Prostate gland (tissue), 2 donors: ENCODE measurements at places on chromosomes 12 and 14.

DNA sequence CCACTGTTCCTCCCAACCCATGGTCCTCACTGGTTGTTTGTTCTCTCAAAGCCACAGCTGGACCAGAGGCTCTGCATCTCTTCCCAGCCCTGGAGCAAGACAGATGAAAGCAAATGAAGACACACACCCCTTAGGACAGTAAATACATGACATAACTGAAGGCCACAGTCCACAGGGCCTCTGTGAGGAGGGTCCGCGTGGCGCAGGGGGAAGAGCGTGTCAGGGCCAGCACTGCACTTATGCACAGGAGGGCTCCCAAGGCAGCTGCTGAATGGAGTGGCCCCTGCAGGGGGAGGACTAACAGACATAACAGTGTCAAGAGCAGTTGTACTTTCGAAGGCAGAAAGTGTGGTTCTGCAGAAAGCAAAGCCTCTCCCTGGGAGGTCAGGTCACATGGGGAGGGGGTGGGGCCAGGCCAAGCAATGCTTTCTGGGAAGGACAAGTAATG, 79.9 kb downstream of the CHGA start:
- no peak for DNase-seq

GRCh38 chr12:107458163-107458562, 227.4 kb upstream of the PWP1 start:
- DNase-seq, result no peak

- no peak for DNase-seq
Measured at GRCh38 chr12:49825360-49825970, 2.7 kb downstream of the NCKAP5L start.

DNA sequence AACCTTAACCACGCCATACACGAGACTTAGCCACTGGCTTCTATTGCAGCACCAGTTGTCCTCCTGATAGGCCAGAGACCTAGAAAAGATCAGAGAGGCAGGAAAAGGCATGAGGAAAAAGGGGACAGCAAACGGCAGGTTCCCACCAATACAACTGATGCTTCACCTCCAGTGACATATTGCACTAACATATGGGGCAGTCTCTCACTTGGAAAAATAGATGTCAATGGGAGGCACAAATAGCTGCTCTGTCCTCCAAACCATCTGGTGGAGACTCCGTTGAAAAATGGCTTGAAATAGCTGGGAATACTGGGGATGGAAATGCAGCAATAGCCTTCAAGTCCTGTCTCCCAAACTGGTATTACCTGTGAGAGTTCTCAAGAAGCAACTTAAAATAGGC, 20.3 kb downstream of the SLC8A3 start:
- DNase-seq, result no peak

DNA sequence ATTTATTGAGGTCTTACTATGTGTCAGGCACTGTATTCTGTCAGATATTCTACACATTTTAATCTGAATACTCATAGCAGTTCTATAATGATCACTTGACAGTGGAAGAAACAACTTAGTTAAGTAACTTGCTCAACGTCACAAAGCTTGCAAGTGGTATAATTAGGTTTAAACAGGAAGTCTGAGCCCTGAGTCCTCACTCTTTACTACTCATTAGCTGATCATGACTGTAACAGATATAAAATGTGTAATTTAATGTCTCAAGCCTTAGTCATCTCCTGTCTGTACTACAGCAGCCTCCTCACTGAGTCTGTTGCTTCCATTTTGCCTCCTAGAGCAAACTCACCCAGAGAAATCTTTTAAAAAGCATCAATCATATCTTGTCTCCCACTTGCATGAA, 38.9 kb downstream of the PPP4R4 start:
- no peak for DNase-seq

GRCh38 chr14:46472261-46472660, 179.3 kb downstream of the RPL10L start:
- DNase-seq, result no peak

- no peak for DNase-seq
Measured at GRCh38 chr14:61475316-61475715, 153.9 kb downstream of the PRKCH start.

- DNase-seq, result peak; percentile 68
Measured at GRCh38 chr12:111024205-111024801, 103.9 kb upstream of the MYL2 start.

DNA sequence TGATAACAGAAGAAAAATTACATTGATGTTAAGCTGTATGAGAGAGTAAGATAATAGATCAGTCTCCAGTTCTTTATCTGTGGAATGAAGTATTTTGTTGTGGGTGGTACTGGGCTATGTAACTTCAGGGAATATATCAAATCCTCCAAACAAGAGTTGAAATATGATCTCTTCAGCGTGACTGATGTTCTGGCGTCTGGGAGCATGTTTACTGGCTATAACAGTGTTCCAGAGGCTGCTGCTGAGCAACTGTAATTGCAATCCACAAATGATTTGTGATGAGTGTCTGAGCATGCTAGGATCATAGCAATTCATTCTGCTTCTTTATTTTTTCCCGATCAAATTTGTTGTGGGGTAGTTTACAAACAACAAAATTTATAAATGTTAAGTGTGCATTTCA, 18.6 kb upstream of the CCDC198 start:
- DNase-seq, result no peak

DNA sequence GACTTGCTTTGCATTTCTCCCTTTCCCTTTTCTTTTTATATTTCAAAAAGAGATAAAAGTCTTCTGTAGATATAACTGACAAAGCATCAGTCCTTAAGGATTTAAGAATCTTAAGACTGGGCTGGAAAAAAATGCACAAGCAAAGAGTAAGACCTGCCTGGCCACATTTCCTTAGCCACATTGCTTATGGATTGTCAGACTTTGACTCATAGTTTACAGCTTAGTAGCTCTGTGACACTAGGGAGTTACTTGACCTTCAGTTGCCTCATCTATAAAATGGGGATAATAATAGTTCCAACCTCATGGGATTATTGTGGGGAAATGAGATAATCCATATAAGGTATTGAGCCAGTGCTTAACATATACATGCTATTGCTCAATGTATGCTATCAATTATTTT, 66.4 kb upstream of the STK38L start:
- DNase-seq, result no peak

DNA sequence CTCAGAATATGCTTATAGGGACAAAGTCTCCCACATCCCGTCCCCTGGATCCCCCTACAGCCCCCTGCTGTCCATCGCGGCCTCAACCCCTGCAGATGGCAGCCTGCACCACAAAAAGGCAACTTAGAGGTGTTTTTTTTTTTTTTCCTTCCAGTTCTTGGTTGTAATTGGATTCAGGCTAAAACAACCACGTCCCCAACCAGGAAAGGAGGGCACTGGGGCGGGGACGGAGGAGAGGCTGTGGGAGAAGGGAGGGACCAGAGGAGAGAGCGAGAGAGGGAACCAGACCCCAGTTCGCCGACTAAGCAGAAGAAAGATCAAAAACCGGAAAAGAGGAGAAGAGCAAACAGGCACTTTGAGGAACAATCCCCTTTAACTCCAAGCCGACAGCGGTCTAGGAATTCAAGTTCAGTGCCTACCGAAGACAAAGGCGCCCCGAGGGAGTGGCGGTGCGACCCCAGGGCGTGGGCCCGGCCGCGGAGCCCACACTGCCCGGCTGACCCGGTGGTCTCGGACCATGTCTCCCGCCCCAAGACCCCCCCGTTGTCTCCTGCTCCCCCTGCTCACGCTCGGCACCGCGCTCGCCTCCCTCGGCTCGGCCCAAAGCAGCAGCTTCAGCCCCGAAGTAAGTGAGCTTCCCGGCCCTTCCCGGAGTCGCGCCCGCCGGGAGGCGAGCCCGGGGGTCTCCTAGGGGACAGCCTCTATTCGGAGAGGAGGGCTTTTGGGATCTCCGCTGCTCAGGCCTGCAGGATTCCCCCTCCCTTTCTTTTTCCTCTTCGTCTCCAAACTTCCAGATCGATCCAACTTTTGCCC, at the start of gene MMP14:
TSS of gene MMP14 (plus strand) at position 285 of the 813 bp plus-strand sequence. CDS start at position 518, 233 bp downstream.
- peak; percentile 81 for DNase-seq

DNA sequence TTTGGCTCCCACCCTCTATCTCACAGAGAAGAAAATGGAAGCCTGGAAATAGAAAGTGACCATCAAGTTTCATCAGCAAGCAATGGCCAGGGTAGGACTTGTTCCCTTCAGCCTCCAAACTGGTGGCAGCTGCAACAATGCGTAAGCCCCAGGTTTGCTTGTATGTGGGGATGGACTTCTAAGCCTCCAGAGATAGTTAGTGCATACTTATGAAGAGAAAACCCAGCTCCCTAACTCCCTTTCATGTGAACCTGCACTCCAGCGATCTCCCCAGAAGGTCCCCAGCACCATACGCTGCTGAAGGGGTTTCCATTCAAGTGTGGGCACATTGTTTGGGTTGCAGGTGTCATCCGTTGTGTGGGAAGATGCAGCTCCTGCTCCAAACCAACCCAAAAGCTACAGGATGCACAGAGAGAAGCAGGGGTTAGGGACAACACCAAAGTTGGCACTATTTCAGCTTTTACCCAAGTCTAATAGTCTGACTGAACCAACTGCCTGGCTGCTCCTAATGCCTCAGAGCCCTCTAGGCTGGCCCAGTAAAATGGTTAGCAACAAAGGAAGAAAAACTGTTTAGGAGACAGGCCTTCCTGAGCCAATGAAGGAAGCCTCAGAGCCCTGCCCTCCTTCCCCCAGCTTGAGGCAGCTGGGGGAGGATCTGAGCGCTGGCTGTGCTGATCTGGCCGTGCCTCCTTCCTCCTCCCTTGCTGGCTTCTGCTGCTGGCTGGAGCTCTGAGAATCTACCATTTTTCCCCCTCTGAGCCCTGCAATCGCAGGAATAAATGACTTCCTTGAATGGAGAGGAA, 12.3 kb downstream of the ZFP36L1 start:
- DNase-seq, result no peak
